SK-MEL-5 (cell line): ENCODE measurements at places on chromosomes 1 and 21.

DNA sequence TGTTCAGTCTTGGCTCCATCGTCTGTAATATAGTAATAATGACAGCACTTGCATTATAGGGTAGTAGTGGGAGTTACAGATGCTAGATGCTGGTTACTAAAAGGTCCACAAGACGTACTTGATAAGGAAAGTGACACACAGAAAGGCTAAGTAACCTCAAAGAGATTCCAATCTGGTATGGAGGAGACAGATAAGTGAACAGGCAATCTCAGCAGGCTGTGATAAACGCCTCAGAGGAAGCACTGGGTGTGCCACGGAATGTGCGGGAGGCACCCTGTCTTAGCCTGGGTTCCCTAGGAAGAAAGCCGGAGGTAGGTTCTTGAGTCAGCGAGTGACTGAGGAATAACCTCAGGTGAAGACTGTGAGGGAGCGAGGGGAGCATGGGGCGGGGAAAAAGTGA, 4.6 kb upstream of the CTPS1 start:
- DNase-seq = no peak

DNA sequence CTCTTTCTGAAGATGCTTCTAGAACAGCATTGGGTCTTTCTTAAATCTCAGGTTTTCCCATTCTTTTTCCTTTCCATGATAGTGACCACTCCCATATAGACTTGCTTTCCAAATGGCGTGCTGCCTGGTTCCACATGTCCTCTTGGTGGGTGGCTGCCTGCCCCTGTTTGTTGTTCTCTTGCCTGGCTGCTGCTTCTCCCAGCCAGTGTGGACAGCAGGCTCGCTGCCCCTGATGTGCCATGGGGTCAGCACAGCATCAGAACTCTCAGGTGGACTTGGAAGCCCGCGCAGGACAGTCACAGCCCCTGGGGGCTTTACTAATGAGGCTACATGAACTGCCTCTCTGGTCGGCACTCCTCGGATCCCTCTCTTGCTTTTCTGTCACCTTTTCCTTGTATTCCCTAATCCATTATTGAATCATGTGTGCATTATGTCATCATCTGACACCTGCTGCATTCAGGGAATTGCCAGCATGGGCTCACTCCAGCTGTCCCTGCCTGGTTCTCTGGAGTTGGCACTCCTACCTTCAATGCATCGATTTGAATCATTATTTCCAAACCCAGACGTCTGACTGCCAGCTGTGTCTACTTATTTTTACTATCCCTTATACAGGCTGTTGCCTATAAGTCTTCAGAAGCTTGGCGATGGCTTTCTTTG, 100.5 kb upstream of the COA6 start:
- no peak for DNase-seq

- DNase-seq = no peak
Measured at GRCh38 chr1:235553112-235553551, 48.9 kb upstream of the B3GALNT2 start.

- no peak for DNase-seq
Measured at GRCh38 chr21:26091480-26092018, 79.0 kb downstream of the APP start.

- no peak for DNase-seq
Measured at GRCh38 chr1:93766451-93766850, 84.8 kb upstream of the BCAR3 start.

- no peak for DNase-seq
Measured at GRCh38 chr1:47651311-47652089, 213.7 kb downstream of the FOXD2 start.

- peak; percentile 2 for DNase-seq
Measured at GRCh38 chr1:38088366-38088765, 41.8 kb upstream of the POU3F1 start.

- DNase-seq = peak; percentile 43
Measured at GRCh38 chr1:154998201-154998780, 4.3 kb upstream of the ZBTB7B start.
